Nasal cavity respiratory epithelium epithelial cell of viscerocranial mucosa (primary cell): ENCODE measurements at places on chromosomes 3 and 15. TPM values are rescaled to one million over a fixed set of nuclear protein-coding genes. Genes with fewer than 3 reads are reported as not detected.

WNT5A gene
- 7.5 and 11.9 TPM in 2 replicates for total RNA-seq

B3GALNT1 gene
- 5.1 and 5.8 TPM in 2 replicates for total RNA-seq

CLDN16 gene
- total RNA-seq, result 1.0 and 3.4 TPM in 2 replicates

CNTN4 gene
- total RNA-seq, result 0.28 TPM in 1 of 2 replicates, not detected in the other

ACTRT3 gene
- total RNA-seq, result 1.0 and 1.5 TPM in 2 replicates

ADAMTSL3 gene
- total RNA-seq, result under 0.01 and 0.07 TPM in 2 replicates

PLA2G4E gene
- total RNA-seq, result 0.14 and 2.4 TPM in 2 replicates

CMTM8 gene
- total RNA-seq, result 1.4 and 2.3 TPM in 2 replicates

MYH15 gene
- under 0.01 and 0.07 TPM in 2 replicates for total RNA-seq

GRAMD1C gene
- total RNA-seq, result 1.0 and 2.5 TPM in 2 replicates

SI gene
- not detected in 2 replicates for total RNA-seq

SLCO2A1 gene
- under 0.01 TPM in 2 replicates for total RNA-seq

IL17RC gene
- total RNA-seq, result 9.2 and 16.6 TPM in 2 replicates

MRAS gene
- 2.7 and 18.7 TPM in 2 replicates for total RNA-seq

ECE2 gene
- not detected in 2 replicates for total RNA-seq

DPPA4 gene
- total RNA-seq, result not detected in 2 replicates

SLC12A1 gene
- not detected in 2 replicates for total RNA-seq

CCK gene
- 0.50 and 4.8 TPM in 2 replicates for total RNA-seq

HERC2 gene
- 38.3 and 73.7 TPM in 2 replicates for total RNA-seq

AHSG gene
- total RNA-seq, result not detected in 2 replicates

SIDT1 gene
- total RNA-seq, result 0.34 and 2.3 TPM in 2 replicates

LTK gene
- total RNA-seq, result under 0.01 TPM in 1 of 2 replicates, not detected in the other

CCR3 gene
- 0.07 TPM in 1 of 2 replicates, not detected in the other for total RNA-seq

CCR1 gene
- not detected in 2 replicates for total RNA-seq

GABRA5 gene
- total RNA-seq, result not detected in 2 replicates

SUSD5 gene
- total RNA-seq, result 0.28 TPM in 1 of 2 replicates, not detected in the other

NEIL1 gene
- 3.1 and 10.7 TPM in 2 replicates for total RNA-seq

DUOXA2 gene
- total RNA-seq, result not detected in 2 replicates

SERPINI1 gene
- 2.3 and 2.7 TPM in 2 replicates for total RNA-seq

CCDC39 gene
- total RNA-seq, result under 0.01 TPM in 1 of 2 replicates, not detected in the other

SLC9C1 gene
- 0.21 TPM in 1 of 2 replicates, not detected in the other for total RNA-seq

GPR171 gene
- not detected in 2 replicates for total RNA-seq

PLS1 gene
- 25.1 and 32.1 TPM in 2 replicates for total RNA-seq

CLRN1 gene
- not detected in 2 replicates for total RNA-seq

CPNE4 gene
- under 0.01 and 0.28 TPM in 2 replicates for total RNA-seq

SCG3 gene
- not detected in 2 replicates for total RNA-seq

GOLGA8Q gene
- 0.34 and 1.6 TPM in 2 replicates for total RNA-seq

CDHR4 gene
- total RNA-seq, result not detected in 2 replicates

OR5H15 gene
- total RNA-seq, result not detected in 2 replicates

MELTF gene
- total RNA-seq, result 1.0 and 24.5 TPM in 2 replicates

DZIP1L gene
- 0.34 and 1.3 TPM in 2 replicates for total RNA-seq

ELP6 gene
- 20.5 and 20.9 TPM in 2 replicates for total RNA-seq

PLXND1 gene
- total RNA-seq, result 1.0 and 8.5 TPM in 2 replicates

PARP15 gene
- under 0.01 and 0.21 TPM in 2 replicates for total RNA-seq

PLSCR2 gene
- total RNA-seq, result under 0.01 and 0.28 TPM in 2 replicates

LEO1 gene
- total RNA-seq, result 20.8 and 66.6 TPM in 2 replicates

FMN1 gene
- total RNA-seq, result 0.34 and 3.0 TPM in 2 replicates

PLAAT1 gene
- 0.78 and 1.0 TPM in 2 replicates for total RNA-seq

TMEM87A gene
- total RNA-seq, result 131 and 219 TPM in 2 replicates

NMNAT3 gene
- total RNA-seq, result 6.8 and 10.6 TPM in 2 replicates

ACY1 gene
- 56.2 and 72.1 TPM in 2 replicates for total RNA-seq

SPINK8 gene
- not detected in 2 replicates for total RNA-seq

ROPN1 gene
- total RNA-seq, result not detected in 2 replicates

LRRC49 gene
- 9.5 and 13.7 TPM in 2 replicates for total RNA-seq

AMT gene
- total RNA-seq, result 0.34 and 1.6 TPM in 2 replicates

IMPG2 gene
- under 0.01 and 0.14 TPM in 2 replicates for total RNA-seq

LMLN gene
- 3.4 and 9.0 TPM in 2 replicates for total RNA-seq
